Thymus (tissue), 14 donors: ENCODE measurements at places on chromosomes 5 and 9. TPM values are rescaled to one million over a fixed set of nuclear protein-coding genes. Genes with fewer than 3 reads are reported as not detected.

DNA sequence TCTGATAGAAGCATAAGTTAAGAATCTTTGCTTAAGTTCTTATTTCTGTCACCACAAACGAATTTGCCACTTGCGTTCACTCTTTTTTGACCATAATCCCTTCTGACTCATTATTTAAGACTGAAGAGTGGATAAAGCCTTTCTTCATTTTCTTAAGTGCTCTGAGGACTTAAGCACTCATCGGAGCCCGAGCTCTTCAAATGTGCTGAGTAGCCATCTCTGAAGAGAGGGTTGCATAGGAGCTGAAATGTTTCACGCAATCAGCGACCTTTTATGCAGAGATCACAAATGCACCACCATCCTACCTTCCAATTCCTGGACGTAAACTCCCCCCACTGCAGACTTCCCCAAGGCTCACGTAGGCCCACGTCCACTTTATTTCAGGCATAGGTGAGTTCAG, 699.2 kb downstream of the IRX1 start:
- no peak overlapping the region for H3K27ac ChIP-seq
- H3K4me1 ChIP-seq, result peaks cover 16% of the 10 kb centered on the region
- DNase-seq, result no peak
- H3K4me3 ChIP-seq, result no peak overlapping the region
- no peaks in the 10 kb centered on the region for H3K36me3 ChIP-seq
- no peaks in the 10 kb centered on the region for H3K27me3 ChIP-seq

DNA sequence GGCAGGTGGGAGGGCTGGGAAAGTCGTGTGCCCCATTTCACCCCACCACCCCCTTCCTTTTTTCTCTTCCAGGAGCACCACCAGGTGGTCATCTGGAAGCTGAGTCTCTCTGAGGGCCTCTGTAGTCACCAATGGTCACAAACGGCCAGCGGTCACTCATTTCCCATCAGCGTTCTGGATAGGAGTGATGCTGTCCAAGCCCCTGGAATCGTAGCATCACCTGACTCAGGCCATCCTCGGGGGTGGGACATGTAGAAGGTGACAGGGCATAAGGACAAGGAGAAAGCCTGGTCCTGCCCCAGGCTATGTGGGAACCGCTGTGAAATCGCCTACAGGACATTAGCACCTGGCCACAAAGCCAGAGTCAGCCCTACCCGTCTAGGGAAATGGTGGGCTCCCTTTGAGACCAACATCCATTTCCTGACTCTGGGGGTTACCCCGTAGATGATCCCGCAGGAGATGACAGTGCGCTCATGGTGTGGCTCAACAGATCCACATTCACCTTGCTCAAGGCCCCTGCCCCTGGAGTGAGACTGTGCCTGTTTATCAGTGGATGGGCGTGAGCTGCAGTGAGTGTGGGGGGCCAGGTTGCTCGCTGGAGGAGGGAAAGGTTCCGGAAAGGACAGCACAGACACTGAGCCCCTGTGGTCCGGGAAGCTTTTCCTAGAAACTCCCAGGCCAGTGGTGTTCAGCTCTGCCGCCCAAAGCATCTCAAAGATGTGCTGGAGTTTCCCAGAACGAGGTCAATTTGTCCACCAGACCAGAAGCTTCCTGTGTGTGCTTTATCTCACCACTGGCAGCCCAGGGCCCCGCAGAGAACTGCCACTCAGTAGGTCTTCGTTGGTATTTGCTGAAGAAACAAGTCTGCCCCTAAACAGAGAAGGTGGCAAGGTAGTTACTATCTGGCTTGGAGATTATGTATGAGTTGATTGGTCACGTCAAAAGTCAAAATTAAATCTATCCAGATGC, 61.1 kb upstream of the UNC5A start:
- no peak for DNase-seq
- H3K4me3 ChIP-seq, result no peak overlapping the region
- H3K27me3 ChIP-seq, result peaks cover 12% of the 10 kb centered on the region
- no peaks in the 10 kb centered on the region for H3K36me3 ChIP-seq
- H3K27ac ChIP-seq, result no peak overlapping the region

Gene CARD9
- total RNA-seq, result 2.8 TPM

Gene PTPRD
- total RNA-seq, result 13.5 TPM

GRCh38 chr5:175897285-175897684, 25.9 kb downstream of the CPLX2 start:
- H3K27me3 ChIP-seq, result no peaks in the 10 kb centered on the region
- H3K27ac ChIP-seq, result no peak overlapping the region
- no peak for DNase-seq
- no peaks in the 10 kb centered on the region for H3K36me3 ChIP-seq
- no peaks in the 10 kb centered on the region for H3K4me1 ChIP-seq

DNA sequence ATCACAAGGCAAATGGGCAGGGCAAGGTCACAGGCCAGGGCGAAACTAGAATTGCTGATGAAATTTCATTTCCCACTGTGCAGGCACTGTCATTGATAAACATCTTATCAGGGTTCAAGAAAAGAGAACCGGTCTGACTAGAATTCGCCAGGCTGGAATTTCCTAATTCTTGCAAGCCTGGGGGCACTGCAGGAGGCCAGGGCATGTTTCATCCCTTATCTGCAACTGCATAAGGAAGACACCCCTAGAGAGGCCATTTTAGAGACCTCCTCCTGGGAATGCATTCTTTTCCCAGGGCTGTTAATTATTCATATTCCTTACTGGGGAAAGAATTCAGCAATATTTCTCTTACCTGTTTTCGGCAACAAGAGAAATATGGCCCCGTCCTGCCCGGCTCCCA, 266.2 kb upstream of the CYLC2 start:
- no peak overlapping the region for H3K4me3 ChIP-seq
- DNase-seq, result no peak
- H3K27me3 ChIP-seq, result no peaks in the 10 kb centered on the region
- no peak overlapping the region for H3K27ac ChIP-seq
- H3K36me3 ChIP-seq, result no peaks in the 10 kb centered on the region

Gene CDH10
- 0.05 TPM for total RNA-seq

- no peak overlapping the region for H3K27ac ChIP-seq
- DNase-seq, result peak; percentile 46
- H3K4me1 ChIP-seq, result peaks cover 6% of the 10 kb centered on the region
- H3K27me3 ChIP-seq, result no peaks in the 10 kb centered on the region
- H3K4me3 ChIP-seq, result no peak overlapping the region
Observed at GRCh38 chr5:36870399-36871040, 6.0 kb upstream of the NIPBL start.

DNA sequence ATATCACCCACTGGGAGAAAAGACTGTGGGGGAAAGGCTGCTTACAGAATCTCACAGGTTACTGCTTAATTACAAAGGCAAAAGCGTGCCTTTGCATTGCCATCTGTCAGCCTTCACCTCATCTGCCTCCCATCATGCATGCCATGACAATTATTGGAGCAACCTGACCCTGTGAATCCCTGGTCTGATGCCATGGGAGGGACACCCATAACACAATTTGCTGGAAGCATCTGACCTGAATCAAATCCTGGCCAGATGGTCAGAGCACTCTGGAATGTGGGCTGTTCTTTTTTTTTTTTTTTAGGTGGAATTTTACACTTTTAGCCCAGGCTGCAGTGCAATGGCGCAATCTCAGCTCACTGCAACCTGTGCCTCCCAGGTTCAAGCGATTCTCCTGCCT, 11.6 kb upstream of the RETREG1 start:
- H3K27ac ChIP-seq, result no peak overlapping the region
- DNase-seq, result no peak
- H3K4me1 ChIP-seq, result peaks cover 26% of the 10 kb centered on the region
- H3K27me3 ChIP-seq, result no peaks in the 10 kb centered on the region
- no peaks in the 10 kb centered on the region for H3K36me3 ChIP-seq

- no peak for DNase-seq
- peaks cover 71% of the 10 kb centered on the region for H3K36me3 ChIP-seq
- no peaks in the 10 kb centered on the region for H3K27me3 ChIP-seq
- H3K4me3 ChIP-seq, result no peak overlapping the region
- no peaks in the 10 kb centered on the region for H3K4me1 ChIP-seq
Observed at GRCh38 chr5:177339107-177339638, 12.3 kb downstream of the LMAN2 start.

- no peak for DNase-seq
- H3K36me3 ChIP-seq, result no peaks in the 10 kb centered on the region
- no peaks in the 10 kb centered on the region for H3K27me3 ChIP-seq
- no peak overlapping the region for H3K27ac ChIP-seq
Observed at GRCh38 chr5:34015120-34015822, 7.4 kb upstream of the AMACR start.

Gene SLIT3
- 8.4 TPM for total RNA-seq
